ENCODE measurements at places on chromosomes 5 and 9. TPM values are rescaled to one million over a fixed set of nuclear protein-coding genes. Genes with fewer than 3 reads are reported as not detected.

DNA sequence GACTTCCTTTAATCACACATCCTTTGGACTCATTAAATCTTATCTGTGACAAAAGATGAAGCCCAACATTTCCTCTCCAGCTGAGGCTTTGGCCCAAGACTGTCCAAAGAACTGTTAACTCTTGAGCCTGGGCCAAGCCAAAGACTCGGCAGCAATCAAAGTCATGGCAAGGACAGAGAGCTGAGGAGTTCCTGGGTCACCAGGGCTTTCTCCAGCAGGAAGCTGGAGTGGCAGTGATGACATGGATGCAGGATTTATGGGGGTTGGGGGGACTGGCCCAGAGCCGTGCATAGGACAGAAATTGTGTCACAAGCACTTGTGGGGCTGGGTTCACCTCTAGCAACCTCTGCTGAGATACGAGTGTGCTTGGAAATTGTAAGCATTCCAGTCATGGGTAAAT, 440.3 kb downstream of the PLK2 start:
- H3K36me3 ChIP-seq: no peaks in the 10 kb centered on the region
- no peaks in the 10 kb centered on the region for H3K4me1 ChIP-seq
- DNase-seq: no peak
- peaks cover 3% of the 10 kb centered on the region for H3K27me3 ChIP-seq

DNA sequence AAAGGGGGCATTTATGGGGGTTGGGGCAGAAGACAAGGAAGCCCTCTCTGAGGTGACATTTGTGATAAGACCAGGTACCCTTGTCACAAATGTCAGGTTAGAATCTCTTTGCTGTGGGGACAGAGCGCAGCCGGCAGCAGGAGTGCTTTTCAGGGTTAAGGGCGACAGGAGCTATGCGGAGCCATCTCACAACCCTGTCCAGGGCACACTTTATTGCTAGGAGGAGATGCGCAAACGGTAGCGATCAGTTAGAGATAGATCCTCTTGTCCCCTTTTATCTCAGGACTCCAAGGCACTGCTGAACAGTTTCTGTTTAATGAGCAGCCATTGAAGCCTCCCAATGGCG, 438 bp upstream of the LAMC3 start:
- no peak for DNase-seq
- H3K36me3 ChIP-seq: no peaks in the 10 kb centered on the region
- H3K27me3 ChIP-seq: peaks cover 23% of the 10 kb centered on the region
- no peak overlapping the region for H3K27ac ChIP-seq
- peaks cover 3% of the 10 kb centered on the region for H3K4me1 ChIP-seq

- H3K4me1 ChIP-seq: no peaks in the 10 kb centered on the region
- H3K27me3 ChIP-seq: no peaks in the 10 kb centered on the region
- no peaks in the 10 kb centered on the region for H3K36me3 ChIP-seq
Observed at GRCh38 chr5:39377613-39378012, 13.3 kb upstream of the C9 start.

- H3K4me3 ChIP-seq: no peak overlapping the region
- H3K27ac ChIP-seq: no peak overlapping the region
- H3K27me3 ChIP-seq: peaks cover 15% of the 10 kb centered on the region
- peaks cover 19% of the 10 kb centered on the region for H3K4me1 ChIP-seq
Observed at GRCh38 chr5:73388740-73389139, 59.8 kb downstream of the FOXD1 start.

DNA sequence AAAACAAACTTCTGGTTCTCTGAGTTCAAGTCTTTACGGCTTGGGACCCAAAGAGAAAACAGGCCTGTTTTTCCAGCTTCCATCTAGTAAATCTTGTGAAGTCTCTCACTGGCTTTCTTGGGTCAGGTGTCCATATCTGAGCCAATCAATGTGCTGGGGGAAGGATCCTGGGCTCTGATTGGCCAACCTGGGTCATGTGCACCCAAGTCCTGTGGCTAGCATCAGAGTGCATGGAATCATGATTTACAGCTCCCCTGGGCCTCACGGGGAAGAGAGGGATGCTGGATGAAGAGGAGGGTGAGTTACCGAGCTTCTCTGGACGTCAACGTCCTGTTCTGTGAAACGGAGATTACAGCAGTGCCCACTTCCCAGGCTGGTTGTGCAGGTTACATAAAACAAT, 19.4 kb downstream of the CXCL14 start:
- DNase-seq: no peak
- no peak overlapping the region for H3K4me3 ChIP-seq
- peaks cover 29% of the 10 kb centered on the region for H3K27me3 ChIP-seq
- no peaks in the 10 kb centered on the region for H3K36me3 ChIP-seq
- H3K27ac ChIP-seq: no peak overlapping the region
- peaks cover 4% of the 10 kb centered on the region for H3K4me1 ChIP-seq

DNA sequence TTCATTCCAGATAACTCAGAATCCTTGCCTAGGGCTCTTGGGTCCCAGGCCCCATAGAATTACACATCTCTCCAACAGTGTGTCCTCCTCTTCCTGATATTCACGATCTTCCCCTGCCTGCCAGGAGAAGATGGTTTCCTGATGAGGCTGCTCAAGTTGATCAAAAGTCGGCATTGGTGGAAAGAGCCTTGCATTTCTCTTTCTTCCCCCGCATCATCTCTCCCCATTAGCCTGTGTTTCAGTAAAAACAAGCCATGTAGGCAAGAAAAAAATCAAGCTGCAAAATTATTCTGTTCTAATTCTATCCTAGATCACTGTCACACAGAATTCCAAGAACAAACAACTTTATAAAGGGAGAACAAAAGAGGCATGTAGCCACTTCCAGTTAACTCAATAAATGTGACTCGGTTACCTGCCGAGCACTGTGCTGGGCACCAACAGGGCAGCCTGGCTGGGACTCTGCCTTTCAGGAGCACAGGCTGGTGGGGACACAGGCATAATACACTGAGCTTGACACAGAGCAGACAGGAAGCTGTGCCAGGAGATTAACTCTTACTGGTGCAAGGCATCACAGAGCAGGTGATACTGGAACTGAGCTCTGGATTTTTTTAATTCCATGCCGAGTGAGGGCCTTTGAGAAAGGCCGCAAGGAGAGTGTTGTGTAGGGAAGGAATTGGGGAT, 25.6 kb downstream of the TMOD1 start:
- no peaks in the 10 kb centered on the region for H3K27me3 ChIP-seq
- DNase-seq: no peak
- H3K4me1 ChIP-seq: peaks cover 2% of the 10 kb centered on the region
- H3K36me3 ChIP-seq: no peaks in the 10 kb centered on the region
- no peak overlapping the region for H3K4me3 ChIP-seq

GRCh38 chr5:67887748-67888161, 327.8 kb upstream of the PIK3R1 start:
- H3K36me3 ChIP-seq: no peaks in the 10 kb centered on the region
- no peak overlapping the region for H3K27ac ChIP-seq
- no peaks in the 10 kb centered on the region for H3K27me3 ChIP-seq
- H3K4me3 ChIP-seq: no peak overlapping the region

DNA sequence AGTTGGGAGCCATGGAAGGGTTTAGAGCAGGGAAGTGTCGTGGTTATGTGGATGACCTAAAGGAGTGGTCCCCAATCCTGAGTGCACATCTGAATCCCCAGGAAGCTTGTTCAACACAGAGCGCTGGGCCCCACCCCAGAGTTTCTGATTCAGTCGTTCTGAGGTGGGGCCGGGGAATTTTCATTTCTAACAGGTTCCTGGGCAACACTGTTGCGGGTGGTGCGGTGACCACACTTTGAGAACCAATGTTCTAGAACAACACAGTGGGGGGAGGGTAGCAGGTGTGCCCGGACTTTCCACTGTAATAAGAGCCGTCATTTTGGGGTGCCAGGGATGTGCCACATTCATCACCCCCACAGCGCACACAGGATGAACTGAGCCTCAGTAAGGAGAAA, 39.3 kb downstream of the DUSP1 start:
- H3K4me3 ChIP-seq: no peak overlapping the region
- no peaks in the 10 kb centered on the region for H3K4me1 ChIP-seq
- DNase-seq: no peak

GRCh38 chr5:33934176-33934575, 2.0 kb upstream of the RXFP3 start:
- H3K27ac ChIP-seq: no peak overlapping the region
- H3K27me3 ChIP-seq: peaks cover 35% of the 10 kb centered on the region
- peaks cover 8% of the 10 kb centered on the region for H3K4me1 ChIP-seq

- no peaks in the 10 kb centered on the region for H3K36me3 ChIP-seq
- H3K27ac ChIP-seq: no peak overlapping the region
- H3K27me3 ChIP-seq: no peaks in the 10 kb centered on the region
- DNase-seq: no peak
Observed at GRCh38 chr9:9091387-9091786, 1291.8 kb upstream of the DMAC1 start.

GRCh38 chr9:133509179-133510083, 15.3 kb downstream of the MYMK start:
- no peaks in the 10 kb centered on the region for H3K27me3 ChIP-seq
- peak; percentile 26 for DNase-seq
- H3K27ac ChIP-seq: peak overlapping the region; percentile 15
- peaks cover 12% of the 10 kb centered on the region for H3K4me1 ChIP-seq

GRCh38 chr5:67346611-67347010, 150.0 kb upstream of the CD180 start:
- peaks cover 1% of the 10 kb centered on the region for H3K36me3 ChIP-seq
- no peak overlapping the region for H3K4me3 ChIP-seq
- peaks cover 2% of the 10 kb centered on the region for H3K27me3 ChIP-seq
- no peak for DNase-seq
- H3K4me1 ChIP-seq: peaks cover 15% of the 10 kb centered on the region
- no peak overlapping the region for H3K27ac ChIP-seq

DNA sequence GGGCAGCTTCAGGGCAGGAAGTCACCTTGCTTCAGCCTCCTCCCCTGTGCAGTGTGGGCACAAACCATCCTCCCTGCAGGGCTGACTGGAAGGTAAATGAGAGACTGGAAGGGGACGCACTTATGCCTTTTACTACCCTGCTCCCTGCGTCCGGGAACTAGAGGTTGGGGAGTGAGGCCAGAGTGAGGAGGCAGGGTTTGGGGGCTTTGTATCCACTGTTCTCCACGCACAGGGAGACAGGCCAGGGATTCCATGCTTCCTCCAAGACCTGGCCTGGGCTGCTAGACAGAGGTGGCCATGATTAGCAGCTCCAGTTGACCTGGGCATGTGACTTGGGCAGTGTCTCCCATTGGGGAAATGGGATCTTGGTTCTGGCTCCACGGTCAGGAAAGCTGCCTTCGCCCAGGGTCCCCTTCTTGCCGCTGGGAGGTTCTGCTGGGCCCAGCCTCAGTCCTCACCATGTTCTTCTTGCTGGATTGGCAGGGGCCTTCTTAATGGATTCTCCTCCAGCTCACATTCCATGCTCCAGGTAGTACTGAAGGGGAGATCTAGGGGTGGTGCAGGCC, 37.0 kb upstream of the PSD2 start:
- H3K27ac ChIP-seq: no peak overlapping the region
- DNase-seq: no peak

- H3K27ac ChIP-seq: no peak overlapping the region
- H3K36me3 ChIP-seq: no peaks in the 10 kb centered on the region
- peaks cover 5% of the 10 kb centered on the region for H3K4me1 ChIP-seq
- no peak overlapping the region for H3K4me3 ChIP-seq
- peak; percentile 13 for DNase-seq
Observed at GRCh38 chr9:88590558-88591146, 55.7 kb downstream of the NXNL2 start.

DNA sequence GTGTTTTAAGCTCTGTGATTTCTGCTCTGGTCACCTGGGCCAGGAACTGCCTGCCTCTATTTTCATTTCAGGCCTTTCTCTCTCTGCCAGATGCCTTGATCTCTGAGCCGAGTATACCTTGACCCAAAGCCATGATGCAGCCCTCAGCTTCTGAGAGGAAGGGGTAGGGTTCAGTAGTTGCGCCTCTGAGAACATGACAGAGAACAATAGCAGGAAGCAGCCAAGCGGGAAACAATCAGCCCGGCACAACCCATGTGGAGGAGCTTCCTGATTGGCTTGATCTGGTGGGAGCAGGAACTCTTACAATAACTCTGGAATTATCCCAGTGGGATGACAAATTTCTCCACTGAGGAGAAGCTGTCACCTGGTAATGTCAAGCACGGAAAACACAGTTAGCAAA, 127.4 kb downstream of the PALM2AKAP2 start:
- no peak overlapping the region for H3K4me3 ChIP-seq
- H3K36me3 ChIP-seq: no peaks in the 10 kb centered on the region
- H3K4me1 ChIP-seq: peaks cover 11% of the 10 kb centered on the region
- no peak overlapping the region for H3K27ac ChIP-seq
- H3K27me3 ChIP-seq: no peaks in the 10 kb centered on the region
- no peak for DNase-seq

DNA sequence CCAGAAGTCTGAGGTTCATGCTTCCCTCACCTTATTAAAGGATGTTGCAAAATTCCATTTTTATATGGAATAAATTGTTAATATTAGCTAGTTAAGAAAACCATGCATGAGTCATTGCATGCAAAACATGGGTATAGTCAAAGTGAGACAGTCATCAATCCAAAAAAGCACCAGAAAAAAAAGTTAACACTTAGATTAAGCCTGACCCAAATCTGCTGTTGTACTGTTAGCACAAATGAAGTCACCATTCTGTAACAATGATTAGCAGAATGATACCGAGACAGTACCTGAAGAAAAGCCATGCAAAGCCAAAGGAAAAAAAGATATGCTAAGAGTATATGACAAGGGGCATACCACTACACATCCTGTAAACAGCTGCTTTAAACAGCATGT, 49.5 kb downstream of the PKD2L2 start:
- peak overlapping the region; percentile 77 for H3K27ac ChIP-seq
- H3K4me1 ChIP-seq: peaks cover 39% of the 10 kb centered on the region
- H3K4me3 ChIP-seq: no peak overlapping the region
- H3K36me3 ChIP-seq: peaks cover 21% of the 10 kb centered on the region
- no peak for DNase-seq
- no peaks in the 10 kb centered on the region for H3K27me3 ChIP-seq

DNA sequence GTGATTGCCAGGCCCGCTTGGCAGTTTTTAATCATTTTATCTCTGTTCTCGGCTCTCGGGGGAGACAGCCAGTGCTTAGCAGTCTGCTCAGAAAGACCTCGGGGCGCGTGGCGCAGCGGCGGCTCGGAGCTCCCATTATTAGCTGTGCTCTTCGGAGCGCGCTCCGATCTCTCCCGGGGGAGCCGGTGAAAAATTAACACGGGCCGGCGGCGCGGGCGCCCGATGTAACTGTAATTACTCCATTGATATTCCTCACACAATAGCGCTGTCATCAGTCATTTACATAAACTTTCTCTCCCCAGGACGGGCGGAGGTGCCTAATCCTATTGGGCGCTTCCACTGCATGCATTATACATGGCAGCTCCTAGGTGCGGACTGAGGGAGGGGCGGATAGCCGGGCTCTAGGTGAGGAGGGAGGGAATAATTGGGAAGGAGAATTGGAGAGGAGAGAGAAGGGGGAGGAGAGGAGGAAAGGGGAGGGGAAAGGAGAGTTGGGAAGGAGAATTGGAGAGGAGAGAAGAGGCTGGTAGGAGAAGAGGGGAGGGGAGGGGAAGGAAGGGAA, 24.9 kb downstream of the LMX1B start:
- no peak overlapping the region for H3K4me3 ChIP-seq
- no peak for DNase-seq
- H3K36me3 ChIP-seq: no peaks in the 10 kb centered on the region
- peaks cover 48% of the 10 kb centered on the region for H3K27me3 ChIP-seq
- H3K4me1 ChIP-seq: no peaks in the 10 kb centered on the region

Gene CARTPT
- not detected for total RNA-seq

Gene ABLIM3
- total RNA-seq: not detected

Gene BTNL8
- total RNA-seq: not detected

Gene DDX4
- 0.31 TPM for total RNA-seq

Gene BRINP1
- total RNA-seq: not detected

Gene INSL6
- not detected for total RNA-seq

Gene SEMA6A
- 0.14 TPM for total RNA-seq

Gene ANKRD33B
- total RNA-seq: 2.5 TPM

Gene MAP1B
- 0.32 TPM for total RNA-seq

Gene GRXCR2
- total RNA-seq: not detected

Gene WNK2
- 5.8 TPM for total RNA-seq
